ENCODE measurements at places on chromosomes 1 and 21.

- DNase-seq, result no peak
These were observed 2.9 kb downstream of the LHX9 start for GRCh38 chr1:197920067-197920396.

- DNase-seq, result no peak
These were observed 6.7 kb downstream of the EFNA4 start for GRCh38 chr1:155070158-155070621.

GRCh38 chr1:161200992-161201835, 953 bp upstream of the NDUFS2 start:
- no peak for DNase-seq

DNA sequence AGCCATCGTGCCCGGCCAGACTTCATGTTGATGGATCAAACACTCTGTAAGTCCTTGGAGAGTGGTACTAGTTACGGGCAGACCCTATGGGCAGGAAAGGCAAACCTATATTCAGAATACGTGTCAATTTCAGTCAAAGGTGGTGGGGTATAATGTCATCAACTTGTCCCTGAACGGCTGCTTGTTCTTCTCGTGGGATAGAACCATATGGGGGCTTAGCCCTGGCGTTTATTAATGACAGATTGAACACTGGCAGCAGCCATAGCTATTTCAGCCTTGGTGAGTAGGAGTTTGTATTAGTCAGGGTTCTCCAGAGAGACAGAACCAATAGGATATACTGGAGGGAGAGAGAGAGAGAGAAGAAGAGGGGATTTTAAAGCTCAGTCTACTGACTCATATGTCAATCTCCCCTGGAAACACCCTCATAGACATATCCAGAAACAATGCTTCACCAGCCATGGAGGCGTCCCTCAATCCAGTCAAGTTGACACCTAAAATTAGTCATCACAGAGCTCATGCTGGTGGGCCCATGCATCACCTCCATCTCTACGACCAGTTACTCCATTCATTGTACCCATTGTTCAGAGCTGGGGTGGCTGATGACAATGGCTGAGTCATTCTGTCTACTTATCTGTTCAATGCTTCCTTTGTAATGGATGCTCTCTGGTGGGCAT, 16.1 kb upstream of the AQP10 start:
- no peak for DNase-seq

DNA sequence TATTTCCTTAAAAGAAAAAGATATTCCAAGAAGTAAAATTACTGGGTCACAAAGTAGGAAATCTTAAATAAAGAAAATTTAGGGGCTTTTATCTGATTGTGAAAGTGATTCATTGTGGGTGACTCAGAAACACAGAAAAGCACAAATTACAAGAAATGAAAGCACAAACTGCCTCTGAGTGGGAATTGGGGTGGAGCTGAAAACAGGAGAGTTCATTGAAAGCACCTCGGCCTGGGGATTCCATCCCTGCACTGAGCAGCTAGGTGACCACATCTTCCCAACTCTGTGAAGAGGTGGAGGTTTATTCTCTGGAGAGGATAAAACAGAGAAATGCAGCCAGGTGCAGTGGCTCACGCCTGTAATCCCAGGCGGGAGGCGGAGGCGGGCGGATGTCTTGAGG, 7.4 kb downstream of the GJA4 start:
- no peak for DNase-seq

GRCh38 chr1:206776229-206776628, 3.9 kb upstream of the IL10 start:
- DNase-seq, result no peak

Data from stimulated activated CD4-positive, alpha-beta T cell treated with anti-CD3 and anti-CD28 coated beads, TNF-alpha, amount 100 ng/mL, for 4 hours (primary cell).